ENCODE measurements at places on chromosomes 1 and 21.
A peak's percentile ranks its signal among the peaks of the same experiment; 100 is the strongest.

- DNase-seq = peak; percentile 58
Observed at GRCh38 chr1:228459091-228459993, 27.8 kb upstream of the RNF187 start.

- peak; percentile 13 for DNase-seq
Observed at GRCh38 chr1:114033216-114033706, 54.0 kb downstream of the OLFML3 start.

- no peak for DNase-seq
Observed at GRCh38 chr1:235935235-235936225, 68.8 kb upstream of the LYST start.

- no peak for DNase-seq
Observed at GRCh38 chr1:239262538-239262937, 123.8 kb upstream of the CHRM3 start.

- no peak for DNase-seq
Observed at GRCh38 chr1:246690100-246690499, 34.1 kb upstream of the SCCPDH start.
